ENCODE measurements at places on chromosomes 6 and 20.

DNA sequence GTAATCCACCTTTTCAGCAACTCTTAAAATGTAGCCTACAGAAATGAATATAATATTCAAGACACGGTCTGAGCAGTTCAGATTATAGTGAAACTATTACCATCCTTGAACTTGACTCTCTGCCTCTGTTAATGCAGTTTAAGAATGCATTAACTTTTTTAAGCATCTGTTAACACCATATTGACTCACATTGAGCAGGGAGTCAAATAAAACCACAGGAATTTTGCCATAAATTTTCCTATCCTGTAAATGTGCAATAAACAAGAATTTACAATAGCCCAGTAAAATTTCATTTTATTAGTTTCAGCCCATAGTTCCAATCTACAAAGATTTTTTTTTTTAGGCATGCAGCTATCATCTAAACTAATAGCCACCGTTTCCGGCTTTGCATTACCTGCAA lies 239.2 kb upstream of the DEFB112 start:
- no peak for DNase-seq

- DNase-seq: no peak
Measured at GRCh38 chr6:137811916-137812553, 55.0 kb upstream of the TNFAIP3 start.

DNA sequence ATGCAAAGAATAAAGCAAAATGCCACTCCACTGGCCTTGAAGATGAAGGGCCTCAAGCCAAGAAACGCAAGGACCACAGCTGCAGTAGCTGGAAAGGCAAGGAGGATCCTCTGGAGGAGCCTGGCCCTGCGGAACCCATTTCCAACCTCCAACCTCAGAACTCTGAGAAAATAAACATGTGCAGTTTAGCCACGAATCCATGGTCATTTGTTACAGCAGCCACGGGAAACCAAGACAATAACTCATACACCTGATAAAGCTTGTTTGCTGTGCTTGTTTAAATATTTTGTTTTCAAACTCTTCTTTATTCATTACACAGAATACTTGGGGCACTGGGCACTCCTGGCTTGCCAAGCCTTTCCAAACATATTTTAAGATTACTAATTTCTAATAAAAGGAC lies 10.4 kb downstream of the SERPINB6 start:
- no peak for DNase-seq

DNA sequence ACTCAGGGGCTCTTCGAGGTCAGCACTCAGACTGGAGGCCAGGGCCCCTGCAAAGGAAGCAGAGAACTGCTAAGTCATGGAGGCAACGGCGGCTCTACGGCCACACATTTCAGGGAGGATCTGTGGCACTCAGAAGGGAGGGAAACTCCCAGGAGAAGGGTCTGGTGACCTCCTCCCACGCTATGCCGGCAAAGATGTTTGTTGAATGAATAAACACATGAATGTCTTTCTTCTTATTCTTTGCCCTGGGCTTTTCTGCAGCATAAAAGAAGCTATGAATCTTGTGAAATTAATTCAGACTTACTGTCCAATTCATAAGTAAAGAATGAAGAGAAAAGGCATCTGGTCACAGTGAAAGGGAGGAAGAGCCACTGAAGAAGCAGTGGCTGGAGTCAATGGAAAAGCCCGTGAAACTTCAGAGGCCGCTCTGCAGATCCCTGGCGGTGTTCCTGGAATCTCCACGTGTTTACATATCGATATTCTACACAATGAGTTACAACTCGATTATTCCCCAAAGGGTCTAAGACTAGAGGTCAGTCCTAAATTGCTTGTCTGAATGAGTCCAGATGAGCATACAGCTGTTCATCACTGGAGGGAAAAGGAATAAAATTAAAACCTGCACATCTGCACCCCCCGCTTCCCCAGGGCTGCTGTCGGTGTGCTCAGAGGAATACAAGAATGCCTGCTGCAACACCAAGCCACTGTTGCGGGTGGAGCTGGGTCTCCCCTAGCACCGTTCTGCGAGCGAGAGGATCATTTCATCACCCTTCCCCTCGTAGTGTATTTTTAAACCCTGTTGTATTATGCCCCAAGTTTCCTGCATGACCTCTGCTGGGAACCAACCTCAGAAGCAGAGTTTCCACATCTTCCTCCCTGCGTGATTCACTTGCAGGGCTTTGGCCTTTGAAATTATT lies 25.6 kb downstream of the INSM1 start:
- DNase-seq: no peak

DNA sequence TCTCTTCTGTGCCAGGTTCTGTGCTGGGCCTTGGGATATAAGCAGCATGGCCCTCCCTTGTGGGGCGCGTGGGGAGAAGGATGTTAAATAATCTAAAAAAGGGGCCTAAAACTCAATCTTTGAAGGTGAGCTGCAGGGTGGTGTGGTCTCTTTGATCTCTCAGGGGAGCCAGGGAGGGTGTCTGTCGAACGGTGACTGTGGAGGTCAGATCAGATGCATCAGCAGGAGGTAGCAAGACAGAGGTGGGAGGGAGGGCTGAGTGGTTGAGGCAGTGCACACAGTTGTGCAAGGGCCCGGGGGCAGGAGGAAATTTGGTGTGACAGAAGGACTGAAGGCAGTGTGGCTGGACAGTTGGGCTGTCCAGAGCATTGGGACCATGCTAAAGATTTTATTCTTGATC lies 287.3 kb downstream of the BMP7 start:
- DNase-seq: no peak

GRCh38 chr6:78770765-78771164 lies 96.6 kb upstream of the IRAK1BP1 start:
- no peak for DNase-seq

DNA sequence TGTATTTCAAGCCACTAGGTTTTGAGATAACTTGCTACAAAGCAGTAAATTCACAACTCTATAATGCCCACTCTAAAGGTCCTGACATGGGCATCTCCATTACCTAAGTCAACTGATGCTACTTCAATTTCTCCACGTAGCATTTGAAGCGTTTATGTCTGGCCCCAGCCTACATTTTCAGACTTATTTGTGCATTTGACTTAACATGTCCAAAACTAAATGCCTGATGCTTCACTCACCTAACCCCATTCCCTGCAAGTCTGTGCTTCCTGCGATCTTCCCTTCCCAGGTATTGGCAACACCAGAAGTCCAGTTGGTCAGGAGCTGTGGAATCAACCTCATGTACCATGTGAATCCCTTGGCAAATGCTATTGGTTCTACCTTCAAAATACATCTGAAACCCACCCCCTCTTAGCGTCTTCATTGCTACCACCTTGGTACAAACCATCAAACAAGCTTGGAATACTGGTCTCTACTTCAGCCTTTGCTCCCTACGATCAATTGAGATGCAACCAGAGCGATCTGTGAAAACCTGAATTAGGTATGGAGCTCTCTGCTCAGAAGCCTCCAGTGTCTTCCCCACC lies 12.8 kb upstream of the ZNFX1 start:
- no peak for DNase-seq

DNA sequence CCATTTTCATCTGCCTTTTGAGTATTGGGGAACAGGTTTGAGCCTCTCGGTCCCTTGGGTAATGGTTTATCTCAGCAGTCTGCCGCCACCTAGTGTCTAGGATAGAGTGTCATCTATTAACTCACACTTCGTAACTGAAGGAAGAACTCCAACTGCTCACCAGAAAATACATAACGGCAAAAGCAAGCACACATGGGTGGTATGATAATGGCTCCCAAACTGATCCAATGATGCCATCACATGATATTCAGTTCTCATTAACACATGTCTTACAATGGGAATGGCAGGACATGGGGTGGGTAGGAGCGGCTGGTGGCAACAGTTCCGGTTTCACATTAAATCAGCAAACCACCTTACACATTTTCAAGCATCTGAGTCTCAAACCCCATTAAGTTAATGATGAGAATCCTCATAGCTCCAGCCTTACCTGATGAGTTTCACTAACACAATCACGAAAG lies 110.7 kb upstream of the PHACTR1 start:
- DNase-seq: peak; percentile 48

GRCh38 chr20:59376109-59376841 lies 75.9 kb downstream of the EDN3 start:
- no peak for DNase-seq

DNA sequence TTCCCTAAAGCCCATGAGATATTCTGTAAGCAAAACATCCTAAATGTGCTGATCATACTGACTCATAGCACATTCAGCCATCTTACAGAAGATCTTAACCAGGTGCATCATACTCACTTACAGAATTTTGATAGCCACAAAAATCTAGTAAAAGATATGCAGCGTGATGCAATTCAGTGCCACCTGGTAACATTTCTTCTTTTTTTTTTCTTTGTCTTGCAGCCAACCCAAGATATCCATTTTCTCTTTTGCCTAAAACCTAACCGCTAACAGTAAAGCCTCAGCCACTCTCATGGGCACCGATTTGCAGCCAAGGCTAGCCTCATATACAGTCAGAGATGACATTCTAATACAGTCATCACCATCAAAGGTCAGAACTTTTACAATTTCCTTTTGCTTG lies 293.3 kb downstream of the HACE1 start:
- no peak for DNase-seq

GRCh38 chr6:154458565-154459470 lies 51.7 kb downstream of the CNKSR3 start:
- no peak for DNase-seq

GRCh38 chr6:126127659-126128058 lies 141.3 kb downstream of the TRMT11 start:
- no peak for DNase-seq

DNA sequence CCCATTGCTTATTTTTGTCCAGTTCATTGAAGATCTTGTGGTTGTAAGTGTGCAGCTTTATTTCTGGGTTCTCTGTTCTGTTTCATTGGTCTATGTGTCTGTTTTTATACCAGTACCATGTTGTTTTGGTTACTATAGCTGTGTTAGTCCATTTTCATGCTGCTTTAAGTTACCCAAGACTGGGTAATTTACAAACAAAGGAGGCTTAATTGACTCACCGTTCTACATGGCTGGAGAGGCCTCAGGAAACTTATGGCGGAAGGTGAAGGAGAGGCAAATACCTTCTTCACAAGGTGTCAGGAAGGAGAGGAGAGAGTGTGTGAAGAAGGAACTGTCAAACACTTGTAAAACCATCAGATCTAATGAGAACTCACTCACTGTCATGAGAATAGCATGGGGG lies 29.9 kb upstream of the FERMT1 start:
- DNase-seq: no peak

DNA sequence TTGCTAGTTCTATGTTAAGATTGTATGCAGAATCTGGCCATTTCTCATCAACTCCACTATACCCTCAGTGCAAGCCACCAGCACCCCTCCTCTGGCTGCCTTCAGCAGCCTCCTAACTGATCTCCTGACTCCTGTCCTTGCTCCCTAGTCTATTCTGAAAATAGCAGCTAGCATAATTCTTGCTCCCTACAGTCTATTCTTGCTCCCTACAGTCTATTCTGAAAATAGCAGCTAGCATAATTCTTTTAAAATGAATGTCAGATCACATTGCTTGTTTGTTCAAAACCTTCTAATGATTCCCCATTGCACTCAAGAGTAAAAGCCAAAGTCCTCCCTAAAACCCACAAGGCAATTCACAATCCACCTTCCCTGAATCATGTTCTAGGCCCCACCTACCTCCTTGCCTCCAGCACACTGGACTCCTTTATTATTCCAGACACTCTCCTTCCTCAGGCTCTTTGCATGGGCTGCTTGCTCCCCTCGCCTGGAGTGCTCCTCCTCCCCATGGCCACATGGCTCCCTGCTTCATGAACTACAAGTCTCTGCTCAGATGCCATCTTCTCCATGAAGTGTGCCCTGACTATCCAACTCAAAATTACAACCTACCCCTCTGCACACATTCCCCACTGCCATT lies 164.2 kb upstream of the TNFAIP3 start:
- no peak for DNase-seq

- DNase-seq: peak; percentile 23
Measured at GRCh38 chr20:57089699-57090144, 176.7 kb downstream of the BMP7 start.
